CMK (cell line): ENCODE measurements at places on chromosomes 5 and 9.

- no peak for DNase-seq
These were observed 16.6 kb upstream of the TGFBI start for GRCh38 chr5:136012041-136012804.

DNA sequence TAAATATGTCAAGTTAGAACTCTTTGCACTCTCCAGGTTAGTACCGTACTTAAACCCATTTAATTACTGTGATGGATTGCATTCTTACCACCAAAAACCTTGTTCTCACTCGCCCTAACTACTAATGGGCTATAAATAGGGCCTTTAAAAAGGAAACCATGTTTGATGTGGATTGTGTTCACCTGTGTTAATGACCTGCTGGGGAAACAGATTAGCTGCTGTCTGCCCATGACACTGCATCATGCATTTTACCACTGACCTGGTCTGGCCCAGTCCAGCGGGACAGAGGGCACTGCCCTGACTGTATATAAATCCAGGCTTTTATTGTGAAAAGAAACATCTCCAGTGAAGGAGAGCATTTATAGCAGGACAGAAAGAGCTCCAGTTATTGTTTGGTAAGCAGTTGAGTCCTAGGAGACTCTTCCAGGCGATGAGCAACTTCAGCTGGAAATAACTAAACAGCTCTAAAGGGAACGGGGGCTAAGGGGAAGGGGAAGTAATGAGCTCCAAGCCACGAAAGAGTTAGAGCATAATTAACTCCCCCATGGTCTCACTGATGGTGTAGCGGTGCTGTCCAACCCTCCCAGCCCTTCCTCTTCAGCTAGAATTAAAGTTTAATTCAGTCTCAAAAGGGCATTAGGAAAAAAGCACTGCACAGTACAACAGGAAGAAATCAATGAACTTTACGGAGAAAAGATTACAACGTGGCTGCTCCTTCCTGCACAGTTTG, 303.1 kb downstream of the ENC1 start:
- DNase-seq = no peak

- no peak for DNase-seq
These were observed 54.3 kb downstream of the CSNK1A1 start for GRCh38 chr5:149496917-149497316.

DNA sequence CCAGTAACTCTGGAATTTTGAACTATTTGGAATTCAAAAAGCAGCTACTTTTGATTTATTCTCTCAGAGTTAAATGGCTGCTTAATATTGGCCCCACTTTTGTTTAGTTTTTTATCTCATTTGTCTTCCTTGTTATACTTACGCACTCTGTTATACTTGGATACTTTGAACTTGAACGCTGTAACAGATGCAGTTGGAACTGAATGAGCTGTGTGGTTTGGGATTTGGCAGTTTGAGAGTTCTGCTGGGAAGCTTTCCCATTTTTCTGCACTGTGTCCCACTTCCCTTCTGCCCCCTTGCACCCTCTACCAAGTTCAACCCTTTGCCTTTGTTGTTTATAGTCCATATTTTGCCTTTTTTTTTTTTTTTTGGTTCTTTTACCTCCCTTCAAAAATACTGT, 3.8 kb downstream of the RHOBTB3 start:
- DNase-seq = no peak

DNA sequence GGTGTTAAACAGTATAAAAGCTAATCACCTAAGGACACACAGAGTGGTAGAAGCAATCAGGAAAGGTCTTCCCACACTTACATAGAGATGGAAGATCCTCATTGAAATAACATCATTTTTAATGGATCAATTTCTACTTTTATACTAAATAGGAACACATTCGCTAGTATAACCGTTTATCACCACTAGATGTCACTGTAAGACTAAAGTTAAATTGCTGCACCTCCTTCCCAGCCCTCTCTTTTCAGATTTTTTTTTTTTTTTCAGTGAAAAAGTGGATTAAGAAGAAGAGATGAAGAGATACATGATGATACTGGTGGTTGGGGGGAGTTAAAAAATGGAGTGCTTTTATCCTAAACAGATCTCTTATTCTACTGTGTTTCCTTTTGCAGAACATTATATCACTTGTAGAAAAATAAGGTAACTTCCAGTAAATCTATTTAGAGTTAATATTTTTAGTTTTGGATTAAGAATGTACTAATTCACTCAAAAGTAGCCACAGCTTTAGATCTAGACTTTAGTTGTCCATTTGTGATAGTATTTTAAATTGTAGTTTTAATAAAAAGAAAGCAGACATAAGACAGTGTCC, 116.9 kb upstream of the ARRDC3 start:
- DNase-seq = peak; percentile 7

GRCh38 chr5:138686668-138687067, 66.6 kb upstream of the CTNNA1 start:
- DNase-seq = no peak

DNA sequence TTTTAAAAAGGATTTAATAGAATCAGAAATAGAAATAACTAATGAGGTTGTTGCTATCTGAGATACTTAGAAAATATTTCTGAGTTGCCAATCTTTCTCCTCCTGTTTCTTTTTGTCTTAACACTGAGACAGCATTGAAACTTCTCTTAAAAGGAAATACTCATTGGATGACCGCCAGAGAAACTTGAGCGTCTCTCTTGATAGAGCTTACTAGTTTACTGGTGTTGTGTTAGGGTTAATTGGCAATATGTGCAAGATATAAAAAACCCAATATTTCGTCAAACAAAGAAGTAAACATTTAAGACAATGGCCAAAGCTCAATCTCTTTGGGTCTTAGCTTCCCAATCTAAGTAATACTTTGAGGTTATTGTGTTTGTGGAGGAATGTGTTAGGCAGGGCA, 176.4 kb upstream of the CHD1 start:
- DNase-seq = no peak

- peak; percentile 73 for DNase-seq
These were observed 69.2 kb upstream of the CCDC180 start for GRCh38 chr9:97237951-97238889.

DNA sequence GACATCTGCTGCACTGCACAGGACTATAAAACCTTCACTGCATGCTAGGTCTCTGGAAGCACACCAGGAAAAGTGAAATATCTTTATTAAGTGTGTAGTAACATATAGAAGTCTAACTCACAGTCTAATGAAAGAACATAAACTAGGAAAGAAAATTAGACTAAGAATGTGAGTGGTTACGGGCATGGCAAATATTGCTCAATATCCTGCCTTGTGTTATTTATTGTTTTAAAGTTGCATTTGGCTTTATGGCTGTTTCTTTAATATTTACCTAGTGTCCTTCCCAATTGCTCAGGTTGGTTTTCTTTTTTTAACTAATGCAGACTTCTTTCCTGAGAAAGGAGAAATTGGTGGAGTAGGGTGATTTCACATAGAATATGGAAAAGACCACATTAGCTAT, 342.4 kb downstream of the KIAA0825 start:
- no peak for DNase-seq

GRCh38 chr5:135832941-135833920, 1.2 kb upstream of the SLC25A48 start:
- no peak for DNase-seq

GRCh38 chr9:84397822-84398221, 57.3 kb upstream of the SLC28A3 start:
- DNase-seq = no peak

DNA sequence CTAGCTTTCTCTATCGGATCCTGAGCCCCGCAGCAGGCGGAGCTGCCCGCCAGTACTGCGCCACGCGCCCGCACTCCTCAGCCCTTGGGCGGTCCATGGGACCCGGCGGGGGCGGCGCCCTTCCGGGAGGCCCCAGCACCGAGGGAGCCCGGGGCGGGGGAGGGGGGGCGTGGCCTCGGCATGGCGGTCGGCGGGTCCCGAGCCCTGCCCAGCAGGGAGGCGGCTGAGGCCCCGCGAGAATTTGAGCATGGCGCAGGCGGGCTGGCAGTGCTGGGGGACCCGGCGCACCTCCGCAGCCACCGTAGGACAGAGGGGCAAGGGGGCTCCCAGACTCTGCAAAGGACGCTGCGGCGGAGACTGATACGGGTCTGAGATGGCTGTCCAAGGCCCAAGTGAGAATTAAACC, 6.8 kb downstream of the ZDHHC11B start:
- DNase-seq = no peak

DNA sequence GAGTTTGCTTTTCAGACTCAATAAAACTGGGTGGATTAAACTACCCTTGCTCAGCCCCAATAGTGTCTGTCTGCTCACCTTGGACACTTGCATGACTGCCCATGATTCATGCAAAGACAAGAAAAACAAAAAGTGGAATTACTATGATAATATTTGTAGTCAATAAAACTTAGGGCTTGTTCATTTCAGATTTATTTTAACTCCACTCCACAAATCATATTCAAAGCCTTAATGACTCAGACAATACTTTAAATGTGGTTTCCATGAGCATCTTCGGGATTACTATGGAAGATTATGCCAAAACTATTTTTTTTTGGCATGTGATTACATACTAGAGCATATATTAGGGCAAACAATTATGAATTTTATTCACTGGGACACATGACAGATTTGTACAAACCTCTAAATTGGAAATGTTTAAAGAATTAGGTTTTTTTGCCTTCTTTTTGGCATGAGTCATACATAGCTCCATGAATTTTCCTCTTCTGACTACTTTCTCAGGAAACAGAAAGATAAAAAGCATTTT, 468.9 kb downstream of the ACTL7B start:
- no peak for DNase-seq

- no peak for DNase-seq
These were observed 460.2 kb downstream of the ICE1 start for GRCh38 chr5:5882706-5883105.

DNA sequence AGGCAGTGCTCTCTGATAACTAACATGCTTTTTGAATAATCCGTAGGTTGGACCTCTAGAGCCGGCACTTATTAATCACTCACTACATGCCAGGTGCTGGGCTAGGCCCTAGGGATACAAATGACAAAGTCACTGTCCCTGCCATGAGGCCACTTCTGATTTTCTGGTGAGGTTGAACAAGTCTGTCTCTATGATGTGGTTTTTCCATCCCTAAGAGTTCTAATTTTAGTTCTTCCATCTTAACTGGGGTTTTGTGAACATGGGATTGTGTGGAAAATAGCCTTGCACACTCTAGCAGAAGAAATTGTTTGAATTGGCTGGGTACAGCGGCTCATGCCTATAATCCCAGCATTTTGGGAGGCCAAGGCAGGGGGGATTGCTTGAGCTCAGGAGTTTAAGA, 64.6 kb downstream of the IL31RA start:
- DNase-seq = no peak

DNA sequence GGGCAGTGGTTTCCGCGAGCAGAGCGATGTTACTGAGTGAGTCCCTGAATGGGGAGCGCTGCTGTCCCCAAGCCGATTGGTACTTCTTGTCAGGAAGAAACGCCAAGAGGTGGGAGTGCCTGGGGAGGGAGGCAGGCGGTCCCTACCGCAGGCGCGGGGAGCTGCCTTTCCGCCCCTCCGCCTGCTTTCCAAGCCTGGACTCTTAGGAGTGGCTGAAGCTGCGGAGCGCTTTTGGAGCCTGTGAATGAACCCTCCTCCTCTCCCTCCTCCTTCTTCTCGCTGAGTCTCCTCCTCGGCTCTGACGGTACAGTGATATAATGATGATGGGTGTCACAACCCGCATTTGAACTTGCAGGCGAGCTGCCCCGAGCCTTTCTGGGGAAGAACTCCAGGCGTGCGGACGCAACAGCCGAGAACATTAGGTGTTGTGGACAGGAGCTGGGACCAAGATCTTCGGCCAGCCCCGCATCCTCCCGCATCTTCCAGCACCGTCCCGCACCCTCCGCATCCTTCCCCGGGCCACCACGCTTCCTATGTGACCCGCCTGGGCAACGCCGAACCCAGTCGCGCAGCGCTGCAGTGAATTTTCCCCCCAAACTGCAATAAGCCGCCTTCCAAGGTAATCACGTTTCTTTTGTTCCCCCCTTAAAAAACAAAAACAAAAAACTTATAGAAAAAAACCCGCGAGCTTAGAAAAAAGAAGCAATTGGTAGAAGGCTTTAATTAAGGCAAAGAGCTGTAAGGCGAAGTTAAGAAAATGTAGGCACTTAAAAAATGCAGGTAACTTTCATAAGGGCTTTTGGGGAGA, at the start of gene VCAN:
Gene VCAN, plus strand, starts transcription at position 340 of the 808 bp plus-strand sequence. CDS start 11,775 bp downstream, outside the sequence.
- DNase-seq = no peak

- DNase-seq = no peak
These were observed 65.0 kb downstream of the FGF18 start for GRCh38 chr5:171484460-171484899.

- no peak for DNase-seq
These were observed 129.3 kb upstream of the CDH6 start for GRCh38 chr5:31064215-31064614.

- no peak for DNase-seq
These were observed 175.1 kb upstream of the CDH10 start for GRCh38 chr5:24819841-24820240.

DNA sequence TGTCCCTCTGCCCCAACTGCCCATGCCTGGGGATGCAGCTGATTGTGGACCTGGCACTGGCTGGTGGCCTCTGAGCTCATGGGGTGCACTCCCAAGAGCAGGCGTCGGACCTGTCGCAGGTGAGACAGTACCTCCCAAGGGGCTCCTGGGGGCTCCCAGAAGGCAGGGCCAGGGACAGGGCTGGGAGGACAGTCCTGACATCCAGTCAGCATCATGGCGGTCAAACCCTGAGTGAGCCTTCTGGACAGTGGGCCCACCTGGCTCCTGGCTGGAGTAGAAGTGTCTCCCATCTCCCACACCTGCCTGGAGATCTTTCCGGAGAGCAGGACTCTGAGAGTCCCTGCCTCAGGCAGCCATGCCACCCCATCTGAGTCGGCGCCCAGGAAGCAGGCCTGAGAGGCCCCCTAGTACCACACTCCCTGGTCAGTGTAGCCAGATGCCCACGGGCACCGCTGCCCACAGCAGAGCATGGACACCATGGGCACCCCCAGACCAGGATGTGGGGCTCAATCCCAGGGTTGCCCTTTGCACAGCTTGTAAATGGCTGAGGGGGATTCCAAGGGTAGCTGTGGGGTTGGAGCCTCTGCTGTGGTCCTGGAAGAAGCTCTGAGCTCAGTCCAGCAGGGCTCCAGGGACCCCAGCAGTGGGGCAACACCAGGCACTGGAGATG, 6.6 kb downstream of the LCN9 start:
- DNase-seq = no peak

DNA sequence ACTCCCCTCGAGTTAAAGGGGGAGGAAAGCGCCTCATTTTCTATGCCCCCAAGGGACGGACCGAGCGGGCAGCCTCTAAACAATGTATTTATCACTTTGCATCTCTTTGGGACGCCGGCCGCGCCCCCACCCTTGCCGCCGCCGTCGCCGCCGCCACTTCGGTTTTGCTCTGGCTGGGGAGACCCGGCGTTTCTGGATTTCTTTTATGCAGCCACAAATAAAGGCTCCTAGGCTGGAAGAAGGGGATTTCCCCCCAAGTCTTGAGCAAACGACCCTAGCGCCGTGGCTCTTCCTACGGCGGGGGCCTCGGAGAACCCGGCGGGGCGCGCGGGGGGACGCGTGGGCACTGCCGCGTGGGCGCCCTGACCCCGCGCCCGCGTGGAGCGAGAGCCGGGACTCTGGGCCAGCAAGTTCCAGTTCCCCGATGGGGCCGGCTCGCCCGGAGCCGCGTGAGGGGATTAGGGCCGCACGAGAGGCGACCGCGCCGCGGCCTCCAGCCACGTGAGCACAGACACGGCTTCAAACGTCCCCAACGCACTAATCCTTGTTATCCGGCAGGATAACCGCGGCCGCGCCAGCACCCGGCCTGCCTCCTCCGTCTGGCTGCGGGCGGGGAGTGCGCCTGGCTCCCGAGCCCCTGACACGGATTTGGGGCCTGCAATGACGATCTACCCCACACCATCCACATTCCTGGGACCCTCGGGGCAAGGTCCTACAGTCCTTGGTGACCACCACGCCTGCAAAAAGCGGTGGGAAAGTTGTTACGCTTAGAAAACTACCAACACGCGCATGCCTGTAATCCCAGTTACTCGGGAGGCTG, 7.9 kb upstream of the NEUROG1 start:
- no peak for DNase-seq

- no peak for DNase-seq
These were observed 16.9 kb downstream of the ANKRD33B start for GRCh38 chr5:10580531-10581423.
